ENCODE measurements at places on chromosomes 5 and 9.

DNA sequence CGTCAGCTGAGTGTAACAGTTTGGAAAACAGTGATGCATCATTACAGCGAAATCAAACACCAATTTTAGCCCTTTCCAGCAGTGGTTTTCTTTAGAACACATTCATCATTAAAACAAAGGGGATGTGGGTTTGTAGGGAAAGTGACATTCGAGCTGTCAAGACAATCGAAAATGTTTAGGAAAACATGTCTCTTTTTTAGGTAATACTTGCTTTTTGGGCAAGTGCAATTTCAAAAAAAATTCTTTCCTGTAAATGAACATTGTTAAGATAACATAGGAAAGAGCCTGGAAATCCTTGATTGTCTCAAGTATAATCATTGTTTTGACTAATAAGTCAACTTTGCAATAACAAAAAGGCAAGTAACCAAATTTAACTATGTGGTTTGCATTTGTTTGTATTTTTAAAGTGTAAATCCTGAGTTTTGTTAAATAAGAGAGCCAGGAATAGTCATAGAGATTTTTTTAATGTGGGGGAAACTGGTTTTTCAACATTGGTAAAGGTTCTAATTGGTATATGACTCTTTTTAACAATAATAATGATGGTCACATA, 182.5 kb downstream of the TTLL11 start:
- DNase-seq: no peak

- no peak for DNase-seq
These were observed 281.8 kb downstream of the MLLT3 start for GRCh38 chr9:20340511-20340861.

DNA sequence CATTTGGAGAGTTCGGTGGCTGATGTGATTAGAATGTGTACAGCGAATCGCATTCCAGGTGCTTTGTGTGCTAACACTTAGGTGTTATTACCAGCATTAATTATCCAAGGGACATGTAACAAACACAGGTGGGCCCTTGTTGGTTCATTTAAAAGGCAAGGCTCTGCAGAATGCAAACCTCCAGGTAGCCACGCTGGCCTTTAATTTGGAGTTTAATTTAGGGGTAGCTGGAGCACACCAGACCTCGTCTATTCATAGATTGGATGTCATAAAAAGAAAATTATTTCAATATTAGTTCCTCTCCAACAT, 191.1 kb downstream of the MAT2B start:
- DNase-seq: no peak

DNA sequence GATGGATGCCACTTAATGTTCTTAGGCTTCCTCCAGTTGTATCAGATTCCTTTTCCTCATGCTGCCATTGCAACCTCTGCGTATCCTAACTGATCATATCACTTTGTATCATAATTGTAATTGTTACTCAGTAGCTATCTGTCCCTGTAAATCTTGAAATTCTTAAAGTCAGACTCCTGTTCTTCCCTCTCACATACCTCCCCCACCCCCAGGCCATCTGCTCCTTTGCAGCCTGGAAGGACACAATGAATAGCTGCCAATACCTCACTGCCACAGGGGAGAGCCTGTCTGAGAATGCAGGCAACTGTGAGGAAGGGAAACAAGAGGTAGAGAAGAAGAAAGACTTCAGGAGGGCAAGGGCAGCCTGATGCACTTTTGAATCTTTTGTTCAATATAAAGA, 228.5 kb downstream of the ENC1 start:
- DNase-seq: no peak

DNA sequence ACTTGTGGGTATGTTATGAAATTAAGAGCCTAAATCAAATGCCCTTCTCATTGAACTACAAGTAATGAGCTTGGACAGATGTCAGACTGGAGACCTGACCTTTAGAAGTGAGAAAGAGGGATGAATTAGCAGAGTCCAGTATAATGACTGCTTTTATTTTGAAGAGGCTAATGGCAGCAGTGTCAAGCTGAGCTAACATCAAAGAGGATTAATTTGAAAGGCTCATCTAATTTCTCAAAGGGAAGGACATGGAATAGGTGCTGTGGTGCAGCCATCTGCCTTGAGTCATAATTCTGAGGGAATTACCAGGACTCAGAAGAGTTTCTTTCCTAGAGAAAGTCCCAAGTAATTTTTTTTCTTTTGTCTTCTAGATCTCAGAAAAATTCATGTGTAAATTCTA, 57.6 kb downstream of the FAM81B start:
- no peak for DNase-seq

- DNase-seq: no peak
These were observed 120.3 kb upstream of the ICE1 start for GRCh38 chr5:5302201-5302600.

DNA sequence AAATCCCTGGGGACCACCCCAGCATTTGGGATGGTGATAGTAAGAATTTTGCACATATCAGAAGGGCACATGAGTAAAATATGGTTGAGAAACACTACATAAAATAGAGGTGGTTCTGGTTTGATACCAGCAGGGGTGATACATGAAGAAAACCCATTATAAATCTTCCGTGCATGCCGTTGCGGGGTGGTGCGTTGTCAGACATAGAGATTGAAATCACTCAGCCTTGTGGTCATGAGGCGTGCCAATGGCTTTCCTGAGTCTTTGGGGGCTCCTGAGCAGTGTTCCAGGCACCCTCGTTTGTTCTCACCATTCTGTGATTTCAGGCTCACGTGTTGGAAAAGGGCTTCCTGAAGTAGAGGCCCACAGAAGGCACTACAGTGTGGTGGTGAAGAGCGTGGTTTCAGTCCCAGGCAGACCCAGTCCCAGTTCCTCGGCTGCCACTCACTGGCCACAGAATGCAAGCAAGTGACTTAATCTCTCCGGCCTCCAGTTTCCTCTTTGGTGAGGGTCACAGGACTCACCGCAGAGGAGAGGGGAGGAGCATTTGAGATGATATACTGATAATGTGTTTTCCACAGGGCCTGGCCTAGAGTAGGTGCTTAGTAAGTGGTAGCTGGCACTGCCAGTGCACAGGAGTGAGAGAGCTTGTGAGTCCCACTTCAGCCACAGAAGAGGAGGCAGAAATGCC, 20.5 kb upstream of the GLRX start:
- peak; percentile 65 for DNase-seq

DNA sequence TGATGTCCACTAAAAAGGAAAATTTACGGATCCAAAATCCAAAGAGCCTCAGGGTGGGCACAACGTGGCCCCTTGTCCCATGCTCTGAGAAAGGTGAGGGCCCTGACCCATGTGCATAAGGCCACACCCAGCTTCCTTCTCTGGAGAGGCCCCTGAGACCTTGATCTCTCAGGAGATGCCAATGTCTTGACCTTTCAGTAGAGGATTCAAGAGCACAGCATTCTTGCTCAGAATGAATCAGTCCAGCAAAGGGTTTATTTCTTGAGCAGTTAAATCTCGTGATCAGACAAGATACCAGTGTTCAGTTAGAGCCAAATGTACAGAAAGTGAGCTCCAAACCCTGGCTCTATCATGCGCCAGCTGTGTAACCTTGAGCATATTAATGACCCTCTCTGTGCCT, 115.9 kb upstream of the DAPK1 start:
- DNase-seq: no peak

- no peak for DNase-seq
These were observed 109.3 kb downstream of the DCP2 start for GRCh38 chr5:113085880-113086409.

GRCh38 chr5:95861221-95861863, 38.8 kb upstream of the GLRX start:
- peak; percentile 78 for DNase-seq

DNA sequence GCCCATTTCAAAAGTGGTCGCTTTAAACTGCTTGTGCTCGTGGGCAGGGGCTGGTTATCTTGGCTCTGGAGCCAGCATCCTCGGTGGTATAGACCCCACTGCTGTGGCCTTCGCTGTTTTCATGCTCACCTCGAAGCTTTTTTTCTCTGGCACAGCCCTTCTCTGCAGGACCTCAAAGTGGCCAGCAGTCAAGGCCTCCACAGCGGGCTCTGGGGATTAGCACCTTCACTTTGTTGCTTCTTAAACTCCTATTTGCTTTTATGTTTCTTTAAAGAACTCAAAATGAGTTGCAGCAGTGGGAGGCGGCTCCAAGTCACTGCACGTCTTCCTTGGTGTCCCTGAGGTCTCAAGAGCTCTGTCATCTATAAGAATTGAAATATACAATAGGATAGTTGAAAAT, 165.1 kb downstream of the CACNA1B start:
- no peak for DNase-seq

GRCh38 chr9:95952471-95952870, 77.0 kb downstream of the ERCC6L2 start:
- no peak for DNase-seq

Data from left cardiac atrium (tissue), 4 donors.